Mucosa of descending colon (tissue), 3 donors: ENCODE measurements at places on chromosomes 2 and 18. TPM values are rescaled to one million over a fixed set of nuclear protein-coding genes. Genes with fewer than 3 reads are reported as not detected.

C2orf78 gene
- total RNA-seq: not detected

CIB4 gene
- total RNA-seq: not detected

TMEM131 gene
- total RNA-seq: 110 TPM

STAT4 gene
- 2.7 TPM for total RNA-seq

CCDC148 gene
- total RNA-seq: not detected

PPP4R3B gene
- 66.4 TPM for total RNA-seq

CAPN10 gene
- 55.5 TPM for total RNA-seq

SKOR2 gene
- total RNA-seq: not detected

- no peak for DNase-seq
These were observed 104.6 kb downstream of the UNC80 start for GRCh38 chr2:209876211-209876610.

DNA sequence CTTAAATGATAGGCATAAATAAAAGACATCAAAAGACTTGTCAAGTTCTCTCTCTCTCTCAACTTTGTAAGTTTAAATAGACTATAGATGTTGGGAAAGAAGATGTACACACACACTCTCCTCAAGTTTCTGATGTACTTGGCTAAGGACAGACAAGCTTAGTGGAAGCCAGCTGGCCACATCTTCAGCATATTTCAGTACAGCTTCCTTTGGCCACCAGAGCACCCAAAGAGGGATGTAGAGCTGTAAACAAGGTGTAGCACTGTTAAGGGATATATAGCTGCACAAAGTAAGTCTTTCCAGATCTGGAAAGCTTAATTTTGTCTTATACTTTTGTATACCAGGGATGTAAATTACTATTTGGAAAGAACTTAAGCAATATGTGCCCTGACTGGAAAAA is 64.3 kb upstream of the MSTN start:
- no peak for DNase-seq

DNA sequence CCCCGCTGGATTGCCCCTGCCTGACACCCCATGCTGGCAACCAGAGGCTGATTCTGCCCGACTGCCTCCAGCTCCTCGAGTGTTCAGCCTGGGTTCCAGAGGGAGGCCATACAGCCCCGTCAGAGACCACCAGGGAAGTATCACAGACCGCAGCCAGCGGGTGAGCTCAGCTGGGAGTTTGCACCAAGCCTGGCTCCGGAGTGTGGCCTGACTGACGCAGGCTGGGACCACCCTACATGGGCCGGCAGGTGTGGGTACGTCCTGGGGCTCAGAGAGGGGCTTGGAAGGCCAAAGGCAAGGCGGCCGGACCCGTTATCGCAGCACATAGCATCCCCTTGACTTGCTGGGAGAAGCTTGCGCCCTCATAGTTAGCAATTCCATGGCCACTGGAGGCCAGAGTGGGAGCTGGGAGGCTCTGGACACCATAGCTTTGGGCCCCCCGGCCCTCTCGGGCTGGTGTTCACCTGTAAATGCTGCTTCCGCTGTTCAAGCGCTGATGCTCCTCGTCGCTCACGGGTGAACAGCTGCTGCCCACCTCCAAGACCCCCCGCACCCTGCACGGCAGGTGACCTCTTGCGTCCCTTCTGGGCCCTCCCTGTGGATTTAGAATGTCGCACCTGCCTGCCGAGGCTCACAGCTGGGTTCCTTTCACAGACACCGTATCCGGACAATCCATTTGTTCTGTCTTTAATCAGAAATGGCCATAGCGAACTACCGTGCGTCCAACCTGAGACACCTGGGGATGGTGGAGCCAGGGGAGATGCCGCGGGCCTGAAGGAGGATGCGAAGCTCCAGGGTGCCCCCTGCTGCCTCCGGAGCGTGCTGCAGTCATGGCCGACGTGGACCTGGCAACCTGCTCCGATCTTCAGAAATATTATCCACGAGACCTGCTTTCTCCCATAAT is 31.2 kb upstream of the SLC66A3 start:
- DNase-seq: peak; percentile 74

DNA sequence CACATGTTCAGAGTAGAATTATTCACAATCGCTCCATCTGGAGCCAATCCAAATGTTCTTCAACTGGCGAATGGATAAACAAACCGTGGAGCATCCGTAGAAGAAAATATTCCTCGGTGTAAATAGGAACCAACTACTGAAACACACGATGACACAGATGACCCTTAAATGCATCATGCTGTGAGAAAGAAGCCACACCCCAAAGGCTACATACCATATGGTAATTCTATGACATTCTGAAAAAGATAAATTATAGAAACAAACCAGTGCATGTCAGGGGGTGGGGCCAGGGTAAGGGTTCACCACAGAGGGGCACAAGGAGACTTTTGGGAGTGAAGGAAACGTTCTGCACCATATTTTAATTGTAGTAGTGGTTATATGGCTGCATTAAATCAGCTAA is 312.2 kb upstream of the SMIM21 start:
- no peak for DNase-seq

DNA sequence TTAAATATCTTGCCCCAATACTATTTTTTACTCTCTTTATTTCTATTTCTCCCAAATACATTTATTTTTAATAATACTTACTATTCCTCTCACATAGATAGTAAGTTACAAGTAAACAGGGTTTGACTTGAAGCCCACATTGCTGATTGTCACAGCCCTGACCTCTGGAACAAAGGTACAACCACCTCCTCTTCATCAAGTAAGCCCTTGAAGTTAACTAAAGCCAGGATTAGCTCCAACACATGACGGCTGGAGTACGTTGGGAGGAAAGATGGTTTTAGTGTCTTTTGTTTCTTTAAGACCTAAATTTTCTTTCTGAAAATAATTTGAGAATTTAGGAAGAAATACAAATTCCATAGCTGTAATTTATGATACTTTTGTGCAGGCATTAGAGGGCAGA is 949 bp downstream of the MYOM1 start:
- no peak for DNase-seq

DNA sequence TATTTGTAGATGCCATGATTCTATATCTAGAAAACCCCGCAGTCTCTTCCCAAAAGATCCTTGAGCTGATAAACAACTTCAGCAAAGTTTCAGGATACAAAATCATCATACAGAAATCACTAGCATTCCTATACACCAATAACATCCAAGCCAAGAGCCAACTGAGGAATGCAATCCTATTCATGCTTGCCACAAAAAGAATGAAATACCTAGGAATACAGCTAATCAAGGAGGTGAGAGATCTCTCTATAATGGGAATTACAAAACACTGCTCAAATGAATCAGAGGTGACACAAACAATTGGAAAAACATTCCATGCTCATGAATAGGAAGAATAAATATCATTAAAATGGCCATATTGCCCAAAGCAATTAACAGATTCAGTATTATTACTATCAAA is 551.4 kb upstream of the SLC39A10 start:
- no peak for DNase-seq

GRCh38 chr2:208937521-208937920 is 486.3 kb upstream of the MAP2 start:
- DNase-seq: no peak

DNA sequence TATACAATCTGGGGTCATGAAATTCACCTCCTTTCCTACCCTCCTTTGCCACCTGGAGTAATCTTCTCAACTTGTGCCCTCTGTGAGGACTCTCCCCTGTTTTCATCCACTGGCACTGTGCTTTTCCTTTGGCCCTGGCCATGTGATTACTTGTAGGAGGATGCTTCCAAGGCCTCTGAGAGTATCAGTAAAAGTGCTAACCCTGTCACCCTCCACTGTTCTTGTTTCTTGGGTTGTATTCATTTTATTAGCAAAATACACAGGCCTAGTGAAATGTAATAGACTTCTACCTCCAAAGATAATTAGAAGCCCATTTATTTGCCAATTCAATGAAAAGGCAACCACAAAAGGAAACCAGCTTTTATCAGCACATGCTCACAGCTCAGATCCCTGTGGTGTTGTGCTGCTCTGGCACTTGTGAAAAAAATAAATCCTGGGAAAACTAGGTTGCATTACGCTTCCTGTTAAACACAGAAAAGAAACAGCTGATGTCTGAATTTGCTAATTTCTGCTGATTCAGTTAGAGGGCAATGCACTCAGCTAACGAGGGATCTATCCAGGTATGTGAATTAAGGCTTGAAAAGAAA is 357.5 kb upstream of the ETAA1 start:
- no peak for DNase-seq

GRCh38 chr2:230823264-230823964 is 41.3 kb upstream of the ITM2C start:
- DNase-seq: no peak

GRCh38 chr2:69645921-69646320 is 2.4 kb upstream of the AAK1 start:
- DNase-seq: no peak

GRCh38 chr18:78953566-78953965 is 26.1 kb upstream of the SALL3 start:
- no peak for DNase-seq

GRCh38 chr2:179428649-179429048 is 164.0 kb upstream of the SESTD1 start:
- DNase-seq: no peak

DNA sequence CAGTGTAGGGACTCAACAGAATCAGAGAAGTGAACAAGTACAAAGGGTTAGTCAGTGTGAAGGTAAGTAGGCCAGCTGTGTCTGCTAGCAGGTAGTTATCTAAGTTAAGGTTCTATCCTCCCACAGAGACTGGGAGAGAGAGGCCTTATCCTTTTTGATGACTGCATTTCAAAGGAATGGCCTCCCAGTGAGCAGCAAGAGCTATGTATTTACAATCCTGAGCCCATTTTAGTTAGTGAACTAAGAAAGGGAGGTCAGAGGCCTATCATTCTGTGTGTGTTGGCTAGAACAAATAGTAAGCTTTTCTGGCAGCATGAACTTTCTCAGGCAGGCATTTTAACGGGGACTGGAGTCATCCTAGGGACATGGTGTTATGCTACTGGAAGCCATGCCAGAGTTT is 182.9 kb downstream of the VWC2L start:
- no peak for DNase-seq

- DNase-seq: no peak
These were observed 71.4 kb upstream of the MBOAT2 start for GRCh38 chr2:9074930-9075329.

- DNase-seq: no peak
These were observed 116.9 kb upstream of the ATP8B1 start for GRCh38 chr18:57920036-57920435.

GRCh38 chr2:209600341-209601171 is 171.1 kb upstream of the UNC80 start:
- DNase-seq: no peak

- no peak for DNase-seq
These were observed 113.4 kb upstream of the GLI2 start for GRCh38 chr2:120622159-120622869.

- DNase-seq: no peak
These were observed 663.6 kb downstream of the IRS1 start for GRCh38 chr2:226135861-226136548.

GRCh38 chr2:96531366-96531765 is 5.2 kb upstream of the ARID5A start:
- peak; percentile 31 for DNase-seq

GRCh38 chr2:240561325-240561971 is 1.3 kb downstream of the DUSP28 start:
- no peak for DNase-seq

GRCh38 chr2:147659051-147659450 is 185.8 kb upstream of the ACVR2A start:
- DNase-seq: no peak
